NCI-H82 (cell line): ENCODE measurements at places on chromosomes 4 and X.

DNA sequence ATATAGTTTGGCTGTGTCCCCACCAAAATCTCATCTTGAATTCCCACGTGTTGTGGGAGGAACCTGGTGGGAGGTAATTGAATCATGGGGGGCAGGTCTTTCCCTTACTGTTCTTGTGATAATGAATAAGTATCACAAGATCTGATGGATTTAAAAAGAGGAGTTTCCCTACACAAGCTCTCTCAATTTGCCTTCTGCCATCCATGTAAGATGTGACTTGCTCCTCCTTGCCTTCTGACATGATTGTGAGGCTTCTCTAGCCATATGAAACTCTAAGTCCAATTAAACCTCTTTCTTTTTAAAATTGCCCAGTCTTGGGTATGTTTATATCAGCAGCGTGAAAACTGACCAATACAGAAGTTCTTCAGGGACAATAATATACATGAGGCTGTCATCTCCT is 425.1 kb downstream of the PABPC4L start:
- no peak for DNase-seq

GRCh38 chr4:187227907-187228704 is 504.4 kb upstream of the FAT1 start:
- DNase-seq: no peak

DNA sequence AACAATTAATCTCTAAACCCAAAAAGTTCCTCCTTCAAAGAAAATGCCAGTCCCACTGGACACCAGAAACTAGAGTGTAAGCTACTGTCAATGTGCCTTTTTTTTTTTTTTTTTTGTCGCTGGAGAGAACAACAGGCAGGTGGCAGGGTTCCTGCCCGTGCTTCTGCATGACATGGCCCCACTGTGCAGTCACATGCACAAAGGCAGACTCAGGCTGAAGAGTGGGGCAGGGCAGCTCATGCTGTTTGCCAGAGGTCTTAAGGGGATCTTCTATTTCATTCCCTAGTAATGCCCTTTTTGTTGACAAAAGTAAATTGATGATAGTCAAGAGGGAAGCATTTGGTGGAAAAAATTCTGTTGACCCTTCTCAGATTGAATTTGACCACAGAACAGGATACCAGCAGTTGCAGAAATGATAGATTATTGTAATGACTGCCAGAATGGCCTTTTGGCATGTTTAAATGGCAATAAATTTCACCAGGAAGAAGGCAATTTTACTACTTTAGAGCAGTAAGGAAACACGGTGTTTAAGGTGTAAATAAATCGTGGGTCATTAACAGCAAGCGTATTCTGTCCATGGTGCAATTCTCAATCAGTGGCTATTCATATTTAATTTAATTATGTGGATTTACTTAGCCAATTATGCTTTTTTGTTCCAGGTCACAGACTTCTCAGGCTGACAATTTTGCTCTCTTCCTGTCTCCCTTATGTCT is 80.9 kb downstream of the NKX6-1 start:
- DNase-seq: peak; percentile 26

GRCh38 chrX:134580907-134581306 is 77.4 kb downstream of the PLAC1 start:
- DNase-seq: no peak

- DNase-seq: no peak
Measured at GRCh38 chrX:48864210-48864609, 28.8 kb upstream of the PCSK1N start.

DNA sequence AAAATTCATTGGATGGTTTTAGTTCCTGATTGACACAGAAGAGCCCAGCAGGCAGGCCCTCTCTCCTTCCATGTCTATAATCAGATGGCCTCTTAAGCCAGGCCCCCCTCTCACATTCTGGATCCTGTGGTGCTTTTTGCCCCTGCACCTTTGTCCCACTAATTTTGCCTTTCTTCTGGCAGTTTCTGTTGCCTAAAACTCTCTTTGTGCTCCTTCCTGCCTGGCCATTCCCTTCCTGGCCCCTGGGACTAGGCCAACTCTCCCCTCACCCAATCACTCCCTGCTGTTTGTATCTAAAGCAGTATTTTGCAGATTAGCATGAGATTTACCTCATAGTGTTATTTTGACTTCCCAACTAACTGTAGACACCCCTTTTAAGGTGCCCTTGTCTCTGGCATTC is 42.7 kb upstream of the DDX3X start:
- DNase-seq: no peak

- DNase-seq: no peak
Measured at GRCh38 chr4:84146300-84146959, 352.7 kb downstream of the NKX6-1 start.

- no peak for DNase-seq
Measured at GRCh38 chr4:185625503-185625902, 90.2 kb upstream of the PDLIM3 start.

DNA sequence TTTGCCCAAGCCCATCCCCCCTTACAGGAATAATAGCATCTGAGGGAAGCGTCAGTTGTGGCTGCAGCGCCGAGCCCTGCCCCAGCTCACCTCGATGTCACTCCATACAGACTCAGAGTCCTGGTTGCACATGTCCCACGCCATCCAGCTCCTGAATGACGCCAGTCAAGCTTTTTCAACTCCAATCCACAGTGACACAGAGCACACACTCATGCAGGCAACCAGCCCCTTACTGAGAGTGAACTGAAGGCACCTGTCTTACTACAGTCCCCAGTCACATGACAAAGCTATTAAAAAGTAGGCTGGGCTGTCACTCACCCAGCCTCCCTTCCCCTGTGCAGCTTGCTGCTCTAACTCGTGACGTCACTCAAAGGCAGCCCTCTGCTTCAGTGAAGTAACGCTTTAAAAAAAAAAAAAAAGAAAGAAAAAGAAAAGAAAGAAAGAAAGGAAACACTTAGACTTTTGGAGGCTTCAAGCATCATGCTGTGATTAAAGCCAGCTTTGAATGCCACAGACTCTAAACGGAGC is at the start of gene PPARGC1A:
TSS of gene PPARGC1A (minus strand) at position 234 of the 528 bp plus-strand sequence. CDS start at position 144, 90 bp downstream.
- DNase-seq: peak; percentile 29

GRCh38 chr4:116639070-116639577 is 446.3 kb downstream of the TRAM1L1 start:
- no peak for DNase-seq

DNA sequence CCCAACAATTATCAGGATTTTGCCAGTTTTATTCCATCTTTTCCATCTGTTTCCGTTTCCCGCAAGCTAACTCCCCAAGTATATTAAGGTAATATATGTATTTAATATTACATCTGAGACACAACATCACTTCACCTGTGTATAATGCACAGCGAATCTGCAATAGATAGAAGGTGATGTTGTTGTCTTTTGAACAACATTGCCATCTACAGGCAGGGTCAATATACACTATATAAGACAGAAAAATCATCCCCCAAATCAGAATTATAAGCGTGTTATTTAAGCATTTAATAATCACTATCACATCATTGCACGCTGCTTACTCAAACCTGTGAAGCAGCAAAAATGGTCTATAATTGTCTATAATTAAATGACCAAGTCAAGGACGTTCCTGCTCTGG is 1115.5 kb downstream of the NLGN4X start:
- peak; percentile 51 for DNase-seq

DNA sequence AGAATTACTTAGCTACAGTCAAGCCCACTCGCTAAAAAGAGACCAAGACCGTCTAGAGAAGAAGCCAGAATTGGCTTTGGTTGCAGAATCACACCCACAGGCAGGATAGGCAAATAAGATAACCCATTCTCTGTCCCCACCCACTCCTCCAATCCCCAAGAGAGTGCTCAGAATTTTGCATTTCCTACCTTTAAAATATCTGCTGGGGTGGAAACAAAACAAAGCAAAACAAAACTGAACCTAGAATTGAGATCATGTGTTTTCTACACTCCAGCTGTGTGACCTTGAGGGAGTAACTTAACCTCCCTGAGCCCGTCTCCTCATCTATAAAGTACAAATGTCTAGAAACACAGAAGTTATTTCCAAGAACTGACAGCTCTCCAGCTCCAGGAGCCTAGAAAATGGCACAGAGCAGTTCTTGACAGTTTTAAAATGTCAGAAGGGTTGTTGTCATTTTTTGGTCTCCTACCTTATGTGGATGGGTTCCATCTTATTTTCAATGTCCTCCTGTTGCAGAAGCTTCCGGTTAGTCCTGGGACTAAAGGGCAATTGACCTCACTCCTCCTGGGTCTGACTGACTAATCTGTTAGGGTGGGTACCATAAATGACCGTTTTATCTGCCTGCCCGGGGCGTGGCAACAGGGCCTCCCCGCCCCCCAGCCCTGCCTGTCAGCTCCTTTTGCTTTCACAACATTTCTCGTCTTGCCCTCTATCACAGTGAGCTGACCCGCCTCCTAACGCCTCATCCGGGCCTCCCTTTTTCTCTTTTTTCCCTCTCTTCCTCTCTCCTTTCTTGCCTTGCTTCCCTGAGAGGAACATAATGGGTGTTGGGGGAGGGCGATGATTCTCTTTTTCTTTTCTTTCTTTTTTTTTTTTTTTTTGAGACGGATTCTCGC is 114.0 kb downstream of the RBM47 start:
- DNase-seq: no peak

- DNase-seq: peak; percentile 13
Measured at GRCh38 chrX:56728321-56728720, 722 bp upstream of the NBDY start.

- peak; percentile 73 for DNase-seq
Measured at GRCh38 chrX:38220024-38220414, 652 bp downstream of the SRPX start.

DNA sequence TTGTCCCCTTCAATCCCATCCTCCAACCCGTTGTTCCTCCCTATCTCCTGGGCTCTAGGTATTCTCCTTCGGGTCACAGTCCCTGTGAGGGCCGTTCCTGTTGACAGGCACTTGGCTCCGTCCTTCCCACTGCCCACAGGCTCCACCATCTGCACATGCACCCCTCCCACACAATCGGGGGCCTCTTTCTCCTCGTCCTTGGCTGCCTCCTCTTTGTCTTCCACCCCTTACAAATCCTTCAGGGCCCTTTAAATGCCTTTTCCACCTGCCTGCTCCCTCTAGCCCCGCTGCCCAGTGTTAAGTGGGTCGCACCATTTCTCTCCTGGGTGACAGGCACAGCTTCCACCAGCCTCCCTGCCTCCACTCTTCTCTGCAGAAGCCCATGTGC is 2.7 kb upstream of the AVPR2 start:
- no peak for DNase-seq

DNA sequence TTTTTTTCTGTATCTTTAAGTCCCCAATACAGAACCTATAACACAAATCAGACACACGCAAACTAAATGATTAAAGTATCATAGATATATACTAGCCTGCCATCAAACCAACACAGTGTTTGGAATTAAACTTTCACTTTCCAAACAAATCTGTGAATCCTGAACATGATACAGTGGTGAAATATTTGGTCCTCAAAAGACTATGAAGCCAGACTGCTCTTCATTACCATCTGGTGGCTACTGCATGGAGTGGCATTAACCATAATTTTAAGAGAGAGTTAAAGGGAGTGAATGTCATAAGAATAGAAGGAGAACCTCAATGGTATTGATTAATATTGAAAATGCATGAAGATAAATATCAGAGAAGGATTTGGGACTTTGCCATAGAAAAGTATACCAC is 9.2 kb upstream of the GABRA4 start:
- peak; percentile 1 for DNase-seq

DNA sequence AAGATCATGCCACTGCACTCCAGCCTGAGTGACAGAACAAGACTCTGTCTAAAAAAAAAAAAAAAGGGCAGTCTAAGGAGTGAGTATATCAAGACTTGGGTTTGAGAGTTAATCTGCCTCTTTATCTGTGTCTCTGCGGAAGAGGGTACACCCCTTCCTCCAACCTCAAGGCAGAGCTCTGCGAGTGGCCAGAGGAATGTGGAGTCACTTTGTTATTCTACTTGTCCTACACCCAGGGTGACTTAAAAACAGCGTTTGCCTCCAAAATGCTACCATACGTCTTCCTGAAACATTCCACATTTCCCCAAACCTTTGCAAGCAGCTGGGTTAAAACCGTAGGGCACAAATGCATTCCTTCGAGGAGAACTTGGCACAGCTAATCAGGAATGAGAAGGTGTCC is 199.9 kb downstream of the SHOX start:
- DNase-seq: no peak

DNA sequence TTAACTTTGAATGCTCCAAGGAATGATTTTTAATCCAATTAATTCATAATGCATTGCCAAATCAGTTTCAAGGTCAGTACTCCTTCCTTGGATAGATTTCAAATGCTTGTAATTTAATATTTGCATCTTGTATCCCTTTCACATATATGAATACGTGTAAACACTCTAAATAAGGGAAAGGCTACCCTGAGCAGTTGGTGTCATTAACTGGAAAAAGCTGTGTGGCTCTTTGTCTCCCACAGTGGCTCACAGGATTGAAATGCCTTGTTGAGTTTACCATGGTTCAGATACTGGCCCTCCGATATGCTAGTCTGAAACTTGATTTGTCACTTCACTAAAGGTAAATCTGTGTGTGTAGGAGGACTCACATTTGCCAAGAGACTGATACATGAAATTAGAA is 16.7 kb upstream of the ACOT9 start:
- DNase-seq: no peak

DNA sequence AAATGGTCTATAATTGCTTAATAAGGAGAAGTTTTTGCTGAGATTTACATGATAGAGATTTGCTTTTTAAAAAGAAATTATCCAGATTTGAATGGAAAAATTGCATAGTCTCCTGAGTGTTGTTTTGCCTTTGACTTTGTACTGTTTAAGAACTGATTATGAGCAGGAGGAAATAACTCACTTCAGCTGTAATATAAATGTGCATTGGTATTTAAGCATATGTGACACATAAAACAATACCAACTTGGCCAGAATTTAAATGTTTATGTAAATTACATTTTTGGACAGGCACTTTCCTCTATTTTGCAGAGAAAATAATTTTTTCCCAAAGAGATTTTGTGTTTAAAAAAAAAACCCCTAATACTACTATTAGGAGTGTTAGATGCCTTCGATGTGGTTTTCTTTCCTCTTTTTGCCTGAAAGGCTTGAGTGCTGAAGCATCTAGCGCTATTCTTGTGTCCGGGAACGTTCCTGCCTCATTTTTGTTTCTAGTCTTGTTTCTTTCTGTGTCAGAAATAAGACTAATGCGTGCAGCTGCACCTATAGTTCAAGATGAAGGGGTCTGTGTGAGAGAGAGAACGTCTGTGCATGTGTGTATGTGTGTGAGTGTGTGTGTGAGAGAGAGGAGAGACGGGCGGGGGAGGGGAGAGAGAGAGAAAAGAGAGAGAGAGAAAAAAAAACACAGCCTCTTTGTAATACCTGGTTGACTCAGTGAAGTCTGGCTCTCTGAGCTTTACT is 60.8 kb downstream of the TBL1X start:
- no peak for DNase-seq

GRCh38 chrX:56812515-56813105 is 83.6 kb downstream of the NBDY start:
- no peak for DNase-seq
